ENCODE measurements at places on chromosomes 5 and 9.

GRCh38 chr5:137215261-137215660, 283.9 kb downstream of the SPOCK1 start:
- DNase-seq = no peak

GRCh38 chr5:95486191-95486590, 68.6 kb downstream of the SKIC3 start:
- DNase-seq = no peak

GRCh38 chr9:136147890-136148714, 29.4 kb upstream of the TMEM250 start:
- no peak for DNase-seq

GRCh38 chr5:43773478-43773844, 170.5 kb downstream of the NNT start:
- peak; percentile 75 for DNase-seq

- no peak for DNase-seq
Observed at GRCh38 chr5:5649641-5650040, 227.2 kb downstream of the ICE1 start.

GRCh38 chr9:92592537-92592936, 56.7 kb upstream of the ECM2 start:
- no peak for DNase-seq

DNA sequence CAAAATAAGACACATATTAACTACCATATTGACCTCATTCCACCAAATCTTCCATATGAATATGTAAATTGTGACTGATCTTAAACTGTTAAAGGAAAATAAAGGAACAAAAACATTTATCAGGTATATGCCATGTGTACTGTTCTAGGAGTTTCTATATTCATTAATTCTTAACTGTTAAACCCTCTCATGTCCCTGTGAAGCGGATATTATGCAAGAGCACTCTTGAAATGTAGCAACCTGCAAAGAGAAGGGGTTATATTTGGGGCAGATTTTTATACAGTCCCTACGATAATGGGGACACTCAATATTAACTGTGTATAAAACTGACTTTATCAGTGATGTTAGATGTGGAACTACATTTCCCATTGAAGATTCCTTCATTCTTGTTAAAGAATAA, 184.9 kb upstream of the OR13F1 start:
- no peak for DNase-seq

GRCh38 chr9:124512806-124513204, 5.6 kb upstream of the NR5A1 start:
- DNase-seq = no peak

DNA sequence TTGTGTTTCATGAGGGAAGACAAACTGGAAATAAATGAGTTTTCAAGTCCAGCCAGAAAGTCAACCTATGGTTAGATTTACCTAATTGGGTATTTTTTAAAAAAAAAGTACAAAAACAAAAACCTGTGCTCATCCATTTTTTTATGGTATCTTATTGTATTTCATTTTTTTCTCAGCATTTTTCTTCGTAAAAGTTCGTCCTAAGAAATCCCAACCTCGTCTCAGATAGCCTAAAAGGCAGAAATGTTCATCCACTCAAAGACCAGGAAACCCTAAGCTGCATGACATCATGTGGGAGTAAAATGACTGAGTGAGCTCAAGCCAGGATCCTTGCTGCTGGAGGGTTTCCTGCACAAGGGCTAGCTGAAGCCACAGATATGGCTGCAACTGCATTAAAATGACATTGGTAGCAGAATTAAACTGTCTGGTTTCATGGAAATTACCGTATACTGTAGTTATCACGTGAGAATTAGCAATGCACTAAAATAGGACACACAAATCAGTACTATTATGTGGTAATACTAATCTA, 70.4 kb downstream of the NFIB start:
- no peak for DNase-seq

DNA sequence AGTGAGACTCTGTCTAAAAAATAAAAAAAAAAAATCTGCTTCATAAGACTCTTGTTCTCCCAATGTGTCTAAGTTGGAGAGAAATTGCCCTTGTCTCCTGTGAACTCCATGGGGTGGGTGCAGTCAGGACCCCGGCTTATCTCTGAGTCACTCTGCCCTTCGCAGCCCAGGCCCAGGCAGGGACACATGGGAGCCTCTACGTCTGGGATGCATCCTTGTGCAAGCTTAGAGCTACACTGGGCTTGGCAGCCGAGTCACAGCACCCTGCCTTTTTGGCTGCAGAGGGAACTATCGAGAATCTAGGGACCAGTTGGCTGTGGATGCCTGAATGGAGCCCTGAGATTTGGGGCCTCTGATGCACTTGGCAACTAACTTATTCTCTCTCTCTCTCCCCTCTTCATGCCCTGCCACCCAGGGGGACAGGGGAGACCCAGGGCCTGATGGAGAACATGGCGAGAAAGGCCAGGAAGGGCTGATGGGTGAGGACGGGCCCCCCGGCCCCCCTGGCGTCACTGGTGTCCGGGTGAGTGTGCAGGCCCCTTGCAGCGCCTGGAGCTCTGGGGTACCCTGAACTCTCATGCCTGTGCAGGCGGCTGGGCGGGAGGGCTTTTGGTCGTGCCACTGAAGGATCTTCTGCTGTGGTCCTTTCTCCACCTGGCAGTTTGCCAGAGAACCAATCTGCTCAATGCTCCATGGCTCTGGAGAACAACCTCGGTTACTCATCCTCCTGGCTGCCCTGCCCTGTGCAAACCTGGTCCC, 47.5 kb upstream of the ORM1 start:
- peak; percentile 56 for DNase-seq

DNA sequence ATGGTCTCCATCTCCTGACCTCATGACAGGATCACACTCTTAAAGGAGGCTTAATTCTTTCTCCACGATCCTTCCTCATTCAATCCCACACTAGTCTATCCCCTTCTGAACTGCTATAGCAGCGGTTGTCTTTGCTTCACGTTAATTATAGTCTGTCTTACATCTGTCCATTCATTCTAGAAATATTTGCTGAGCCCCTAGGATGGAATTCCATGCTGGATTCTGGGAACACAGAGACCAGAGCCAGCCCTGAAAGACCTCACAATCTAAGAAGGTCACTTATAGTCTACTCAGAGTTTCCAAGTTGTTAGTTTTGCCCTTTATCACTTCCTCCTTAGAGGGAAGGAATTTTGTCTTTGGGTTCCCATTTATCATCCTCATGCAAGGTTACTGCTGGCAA, 193.5 kb downstream of the GAS1 start:
- no peak for DNase-seq

DNA sequence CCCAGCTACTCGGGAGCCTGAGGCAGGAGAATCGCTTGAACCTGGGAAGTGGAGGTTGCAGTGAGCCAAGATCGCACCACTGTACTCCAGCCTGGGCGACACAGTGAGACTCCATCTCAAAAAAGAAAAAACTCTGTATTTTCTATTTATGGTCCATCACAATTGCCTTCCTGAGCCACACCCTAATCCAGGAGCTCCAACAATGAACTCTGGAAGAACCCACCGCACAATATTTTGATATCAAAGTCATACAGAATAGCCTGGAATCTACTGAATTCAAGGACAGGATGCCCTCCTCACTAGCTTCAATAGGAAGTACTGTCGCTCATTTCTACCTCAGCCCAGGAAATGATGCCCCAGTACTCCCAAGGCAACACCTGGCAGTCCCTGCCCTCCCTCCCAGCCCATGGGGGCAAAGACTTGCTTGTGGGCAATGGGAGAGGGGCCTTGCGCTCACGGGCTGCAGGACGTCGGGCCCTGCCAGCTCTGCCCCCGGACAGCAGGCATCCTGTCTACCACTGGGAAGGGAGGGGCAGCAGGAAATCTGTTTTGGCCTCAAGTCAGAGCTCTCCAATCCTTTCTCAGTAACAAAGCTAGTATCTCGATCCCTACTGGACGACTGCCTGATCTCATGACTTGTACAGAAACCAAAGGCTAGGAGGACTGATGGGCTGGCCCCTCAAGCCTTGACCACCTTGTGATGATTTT, 19.7 kb downstream of the UBAC1 start:
- no peak for DNase-seq

GRCh38 chr9:93652604-93653592, 76.5 kb downstream of the PHF2 start:
- no peak for DNase-seq

DNA sequence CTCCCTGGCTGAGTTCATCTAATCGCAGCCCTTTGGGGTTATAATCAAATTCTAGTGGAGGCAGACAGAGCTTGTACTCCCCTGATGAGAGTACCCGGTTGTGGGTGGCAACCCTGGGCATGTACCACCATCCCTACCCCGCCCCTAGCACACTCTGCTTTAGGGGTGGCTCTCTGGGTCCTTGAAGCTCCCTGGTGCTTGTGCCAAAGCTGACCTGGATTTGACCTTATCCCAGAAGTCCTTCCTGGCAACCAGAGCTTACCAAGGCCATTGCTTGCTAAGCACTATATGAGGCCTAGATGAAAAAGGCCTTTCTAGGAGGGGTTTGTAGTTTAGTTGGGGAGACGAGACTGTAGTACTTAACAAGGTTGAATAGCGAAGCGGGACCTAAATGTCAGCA, 72.2 kb downstream of the RGS3 start:
- DNase-seq = no peak

GRCh38 chr5:81188962-81189361, 44.2 kb upstream of the CKMT2 start:
- DNase-seq = no peak

- peak; percentile 85 for DNase-seq
Observed at GRCh38 chr9:114371973-114372917, 15.5 kb downstream of the AKNA start.

DNA sequence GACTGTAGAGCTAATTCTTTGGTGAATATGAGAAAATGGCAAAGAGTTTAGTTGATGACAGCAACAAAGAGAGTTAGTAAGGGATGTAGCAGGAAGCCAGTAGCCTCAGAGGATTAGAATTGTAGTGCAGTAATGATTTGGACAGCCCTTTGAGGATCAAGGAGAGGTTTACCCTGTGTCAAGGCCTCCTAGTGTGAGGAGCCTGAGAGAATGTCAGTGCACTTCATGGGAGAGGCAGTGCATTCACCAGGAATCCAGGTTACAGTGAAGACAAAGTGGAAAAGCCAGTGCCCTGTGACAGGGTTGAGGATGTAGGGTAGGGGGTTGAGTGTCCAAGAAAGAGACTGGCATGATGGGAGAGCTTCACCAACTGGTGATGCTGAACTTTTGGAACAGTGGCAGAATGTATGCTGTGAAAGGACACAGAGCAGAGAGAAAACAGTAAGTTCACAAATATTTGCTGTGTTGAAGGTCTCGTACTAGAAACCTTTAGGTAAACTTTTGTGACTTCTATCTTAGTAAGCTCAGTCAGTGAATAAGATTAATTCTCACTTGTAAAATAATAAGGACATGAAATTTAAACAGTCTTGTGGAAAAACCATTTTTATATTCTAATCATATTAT, 27.3 kb downstream of the NLN start:
- DNase-seq = no peak

- DNase-seq = no peak
Observed at GRCh38 chr5:157487358-157487757, 27.3 kb downstream of the NIPAL4 start.

DNA sequence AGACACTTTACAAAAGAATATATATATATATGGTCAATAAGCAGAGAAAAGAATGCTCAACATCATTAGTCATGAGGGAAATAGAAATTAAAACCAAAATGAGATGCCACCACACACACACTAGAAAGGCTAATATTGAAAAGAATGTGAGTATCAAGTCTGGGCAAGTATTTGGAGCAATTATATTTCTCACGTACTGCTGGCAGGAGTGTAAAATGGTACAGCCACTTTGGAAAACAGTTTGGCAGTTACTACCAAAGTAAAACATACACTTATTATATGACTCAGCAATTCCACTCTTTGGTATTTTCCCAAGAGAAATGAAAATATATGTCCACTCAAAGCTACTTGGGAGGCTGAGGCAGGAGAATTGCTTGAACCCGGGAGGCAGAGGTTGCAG, 29.8 kb downstream of the NEUROG1 start:
- peak; percentile 23 for DNase-seq

DNA sequence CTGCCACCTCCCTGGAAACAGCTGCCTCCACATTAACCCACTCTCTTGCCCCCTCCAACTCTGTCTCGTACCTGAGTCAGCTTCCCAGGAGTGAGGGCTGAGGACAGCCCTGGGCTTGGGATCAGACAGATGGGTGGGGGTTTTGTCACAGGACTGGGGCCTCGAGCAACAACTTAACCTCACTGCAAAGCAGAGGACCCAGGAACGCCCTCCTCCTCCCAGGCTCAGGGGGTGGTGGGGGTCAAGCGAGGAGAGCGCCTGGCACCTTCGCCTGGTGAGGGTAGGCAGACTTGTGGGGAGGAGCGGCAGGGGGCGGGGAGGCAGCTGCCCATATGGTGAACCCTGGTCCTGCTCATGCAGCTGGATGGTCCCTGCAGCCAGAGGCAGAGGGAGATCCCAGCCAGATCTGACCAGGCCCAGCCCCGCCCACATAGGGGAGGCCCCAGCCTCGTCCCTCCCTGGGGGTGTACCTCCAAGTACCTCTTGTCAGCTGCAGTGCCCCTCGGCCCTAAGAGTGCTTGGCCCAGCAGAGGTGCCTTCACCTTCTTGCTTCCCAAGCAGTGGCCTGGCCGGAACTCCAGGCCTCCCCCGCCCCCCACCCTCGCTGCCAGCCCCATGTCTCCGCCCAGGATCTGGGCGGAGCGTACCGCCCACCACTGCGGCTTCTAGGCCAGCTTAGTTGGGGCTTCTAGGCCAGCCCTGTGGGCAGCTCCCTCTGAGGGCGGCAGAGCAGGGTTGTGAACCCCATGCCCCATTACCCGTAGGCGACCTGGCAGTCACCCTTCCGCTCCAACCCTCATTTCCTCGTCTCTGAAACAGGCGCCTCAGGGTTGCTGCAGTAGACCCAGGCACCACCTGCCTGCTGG, at the start of gene SARDH:
Gene SARDH, minus strand, starts transcription at position 579 of the 866 bp plus-strand sequence. CDS start 4,179 bp downstream, outside the sequence.
- no peak for DNase-seq

DNA sequence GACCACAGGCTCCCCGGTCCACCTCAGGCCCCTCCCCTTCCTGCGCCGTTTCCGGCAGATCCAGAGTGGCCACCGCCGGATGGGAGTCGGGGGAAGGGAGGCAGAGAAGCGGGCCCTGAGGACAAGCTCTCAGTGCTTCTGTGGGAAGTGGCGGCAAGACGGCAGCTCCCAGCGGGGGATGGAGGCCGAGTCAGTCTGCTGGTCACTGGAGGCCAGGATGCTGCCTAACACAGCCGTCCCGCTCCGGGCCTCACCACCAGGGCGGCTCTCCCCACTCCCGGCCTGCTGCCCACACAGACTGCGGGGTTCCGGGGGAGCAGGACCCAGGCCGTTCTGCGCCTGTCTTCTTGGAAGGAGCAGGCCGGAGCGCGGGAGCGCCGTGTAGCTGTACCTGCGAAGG, 31.4 kb downstream of the FXN start:
- no peak for DNase-seq

GRCh38 chr9:79939819-79940218, 368.1 kb downstream of the TLE4 start:
- DNase-seq = peak; percentile 3

DNA sequence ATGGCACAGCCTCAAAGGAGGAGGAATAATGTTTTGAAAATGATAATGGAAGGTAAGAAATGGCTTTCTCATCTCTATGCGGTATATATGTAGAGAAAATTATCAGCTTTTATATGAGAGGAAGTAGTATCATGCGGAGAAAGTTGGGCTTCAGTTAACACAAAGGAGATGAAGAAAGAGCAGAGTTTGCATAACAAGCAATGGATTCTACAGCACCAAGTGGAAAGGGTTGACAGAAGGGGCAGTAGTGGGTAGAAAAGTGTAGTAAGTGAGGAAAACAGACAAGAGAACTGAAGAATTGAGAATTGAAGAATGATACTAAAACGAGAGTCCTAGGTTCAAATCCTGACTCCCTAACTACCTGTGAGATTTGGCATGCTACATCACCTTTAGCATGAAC, 51.0 kb downstream of the GNG10 start:
- no peak for DNase-seq

Data from M059J (cell line).